Stimulated activated CD4-positive, alpha-beta T cell treated with anti-CD3 and anti-CD28 coated beads, Interleukin-1b, Interleukin-23, amount 100 ng/mL, for 1 hour (primary cell): ENCODE measurements at places on chromosomes 5 and 9.

GRCh38 chr9:135216791-135217441 lies 129.4 kb downstream of the OLFM1 start:
- no peak for DNase-seq

GRCh38 chr9:21153336-21154017 lies 11.8 kb upstream of the IFNW1 start:
- no peak for DNase-seq

DNA sequence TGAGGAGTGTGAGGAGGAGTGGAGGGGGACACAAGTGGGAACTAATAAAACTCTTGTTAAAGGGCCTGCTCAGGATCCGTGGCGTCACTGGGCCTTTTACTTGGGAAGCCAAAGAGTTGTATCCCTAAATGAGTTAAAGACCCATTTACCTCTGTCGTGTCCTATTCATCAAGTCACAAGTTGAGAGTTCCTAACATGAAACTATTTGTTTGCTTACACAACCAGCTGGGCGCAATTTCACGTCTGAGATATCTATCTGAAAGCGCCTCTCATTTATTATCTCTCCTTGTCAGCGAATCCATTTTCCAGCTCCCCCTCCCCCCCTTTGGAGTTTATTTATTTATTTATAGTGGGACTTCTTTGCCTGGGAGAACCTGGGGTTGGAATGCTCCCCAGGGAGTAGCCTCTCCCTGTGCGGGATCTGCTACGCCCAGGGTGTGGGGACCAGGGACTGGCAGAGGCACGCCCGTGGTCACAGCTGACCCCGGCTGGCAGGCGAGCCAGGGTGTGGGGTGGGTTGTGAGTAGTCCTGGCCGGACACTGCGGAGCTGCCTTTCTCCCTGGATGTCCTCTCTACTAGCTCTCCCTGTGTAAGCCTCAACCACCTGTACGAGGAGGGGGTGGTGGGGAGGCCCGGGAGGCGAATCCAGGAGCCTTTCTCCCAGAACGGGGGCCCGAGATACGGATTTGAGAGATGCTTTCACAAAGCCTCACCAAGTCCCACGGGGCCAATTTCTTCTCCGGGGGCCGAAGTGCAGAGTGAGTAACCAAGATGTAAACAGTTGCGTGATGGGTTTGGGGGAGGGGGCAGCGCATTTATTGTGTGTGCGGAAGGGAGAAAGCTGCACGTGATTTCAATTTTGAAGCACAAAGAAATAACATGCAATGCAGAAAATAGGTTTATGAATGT lies 15.3 kb downstream of the NR2F1 start:
- no peak for DNase-seq

DNA sequence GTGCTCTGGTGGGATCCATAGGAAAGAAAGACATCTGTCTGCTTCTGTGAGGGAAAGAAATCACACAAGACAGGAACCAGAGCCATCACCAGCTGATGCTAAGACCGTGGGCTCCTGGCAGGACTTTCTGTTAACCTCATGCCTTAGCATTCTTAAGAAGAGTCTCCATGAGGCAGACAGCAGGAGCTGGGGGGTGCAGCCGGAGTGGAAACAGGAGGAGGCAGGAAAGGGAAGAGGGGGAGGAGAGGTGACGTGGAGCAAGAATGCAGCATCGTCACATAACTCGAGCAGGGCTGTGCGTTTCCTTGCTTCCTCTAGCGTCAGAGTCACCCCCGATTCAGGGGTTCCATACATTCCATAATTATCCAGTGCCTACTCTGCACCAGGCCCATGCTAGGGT lies 53.6 kb downstream of the ERGIC1 start:
- no peak for DNase-seq

DNA sequence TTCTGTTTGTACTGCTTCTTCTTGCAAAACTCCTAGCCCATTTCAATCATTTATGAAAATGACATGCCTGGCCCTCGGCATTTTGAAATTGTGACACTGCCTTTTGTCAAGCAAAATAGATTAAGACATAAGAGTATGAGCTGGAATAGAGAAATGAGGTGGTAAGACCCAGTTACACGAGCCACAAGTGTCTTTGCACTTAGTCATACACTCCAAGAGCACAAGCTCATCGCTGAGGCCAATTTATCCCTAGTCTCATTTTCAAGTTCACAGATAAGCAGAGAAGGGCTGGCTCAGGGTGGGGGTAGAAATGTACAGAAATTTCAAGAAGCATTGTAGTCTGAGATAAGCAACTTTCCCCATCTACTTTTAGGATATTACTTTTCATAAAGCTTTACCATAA lies 40.6 kb upstream of the MAP1B start:
- no peak for DNase-seq

GRCh38 chr9:35537913-35538312 lies 48.0 kb downstream of the RUSC2 start:
- no peak for DNase-seq
